ENCODE measurements at places on chromosomes 12 and 14.

DNA sequence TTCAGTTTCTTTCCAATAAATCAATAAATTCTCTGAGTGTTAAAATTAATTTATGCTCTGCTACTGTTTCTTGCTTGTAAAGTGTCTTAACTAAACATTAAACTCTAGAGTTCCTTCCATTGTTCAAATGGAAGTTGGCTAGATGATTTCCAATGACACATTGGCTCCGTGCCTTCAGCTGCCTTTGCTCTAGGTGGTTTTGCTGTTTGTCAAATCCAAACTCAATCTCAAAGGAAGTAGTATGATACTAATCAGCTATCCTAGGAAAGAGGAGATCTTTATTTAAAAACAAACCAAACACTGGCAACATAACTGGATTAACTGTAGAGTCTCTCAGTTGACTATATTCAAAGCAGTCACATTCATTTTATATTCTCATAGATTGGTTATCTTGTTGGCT is 356.4 kb downstream of the FOXG1 start:
- no peak for DNase-seq

DNA sequence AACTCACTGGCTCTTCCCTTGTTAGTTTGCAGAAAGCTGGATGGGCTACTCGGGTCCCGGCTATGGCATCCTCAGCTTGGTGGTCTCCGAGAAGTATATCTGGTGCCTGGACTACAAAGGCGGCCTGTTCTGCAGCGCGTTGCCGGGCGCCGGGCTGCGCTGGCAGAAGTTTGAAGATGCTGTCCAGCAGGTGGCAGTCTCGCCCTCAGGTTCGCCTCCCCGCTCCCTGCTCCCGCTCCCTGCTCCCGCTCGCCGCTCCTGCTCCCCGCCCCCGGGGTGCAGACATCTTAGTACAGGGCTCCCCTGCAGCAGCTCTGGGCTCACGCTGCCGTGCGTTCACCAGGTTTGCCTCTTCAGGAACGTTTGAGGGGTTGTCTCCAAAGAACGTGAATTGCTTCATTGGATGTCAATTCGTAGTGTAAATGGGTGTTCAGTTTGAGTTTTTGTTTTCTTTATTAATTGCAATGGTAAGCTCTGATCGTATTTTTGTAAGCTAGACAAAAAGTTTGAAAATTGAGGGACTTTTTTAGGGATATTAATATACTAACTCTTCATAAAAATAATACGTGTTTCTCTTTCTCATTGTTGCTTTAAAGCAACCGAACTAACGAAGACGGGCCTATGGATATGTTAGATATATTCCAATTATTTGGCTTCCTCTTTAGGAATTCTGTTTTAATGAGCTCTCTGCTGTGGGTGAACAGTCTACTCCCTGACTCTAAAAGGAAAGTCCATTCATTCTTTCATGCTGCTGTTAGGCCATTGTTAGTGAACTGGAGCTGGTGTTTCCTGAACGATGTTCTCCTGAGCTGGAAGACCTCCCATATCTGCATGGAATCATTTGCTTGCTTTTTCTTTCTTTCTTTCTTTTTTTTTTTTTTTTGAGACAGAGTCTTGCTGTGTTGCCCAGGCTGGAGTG is 71.3 kb downstream of the ANKRD9 start:
- peak; percentile 70 for DNase-seq

- no peak for DNase-seq
Measured at GRCh38 chr12:130685250-130685787, 30.8 kb downstream of the RIMBP2 start.

DNA sequence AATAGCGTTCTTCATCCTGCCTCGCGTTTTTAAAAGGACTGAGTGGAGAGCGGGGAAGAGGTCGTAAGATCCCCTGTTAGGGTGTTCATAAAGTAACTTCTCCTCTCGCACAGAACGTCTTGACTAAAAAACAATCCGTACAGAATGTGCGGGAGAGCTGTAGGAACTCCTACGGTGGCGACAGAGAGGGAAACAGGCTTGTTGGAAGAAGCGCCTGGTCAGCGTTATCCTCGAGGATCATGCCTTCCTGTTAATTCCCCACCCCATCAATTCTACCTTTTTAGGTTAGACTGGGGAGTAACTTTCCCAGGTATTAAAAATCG is 399 bp upstream of the WASHC4 start:
- DNase-seq = no peak

DNA sequence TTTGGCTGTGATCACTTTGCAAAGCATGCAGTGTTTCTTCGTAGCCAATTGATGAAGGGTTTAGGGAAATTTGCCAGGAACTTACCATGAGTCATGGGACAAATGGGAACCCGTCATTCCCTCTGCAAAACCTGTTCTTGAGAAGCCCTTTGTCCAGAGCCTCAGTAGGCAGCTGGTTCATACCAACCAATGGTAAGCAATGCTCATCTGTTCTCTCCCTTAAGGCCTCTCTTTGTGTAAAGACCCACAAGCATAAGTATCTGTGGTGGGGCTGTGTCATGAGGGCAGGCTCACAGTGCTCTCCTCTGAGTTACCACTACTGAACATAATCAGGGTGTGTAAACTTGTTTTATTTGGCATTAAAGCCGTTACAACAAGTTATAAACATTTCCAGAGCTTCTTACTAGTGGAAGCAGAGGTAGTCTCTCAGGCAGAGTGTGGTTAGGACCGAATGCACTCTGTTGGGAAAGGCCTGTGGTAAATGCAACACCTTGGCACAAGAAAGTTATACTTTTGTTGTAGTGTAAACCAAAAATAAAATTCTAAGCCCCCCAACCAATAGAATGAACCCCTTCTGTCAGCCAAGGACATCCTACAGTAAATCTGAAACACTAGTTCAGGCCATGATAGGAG is 119.8 kb downstream of the SINHCAF start:
- DNase-seq = peak; percentile 85

GRCh38 chr12:56518570-56518969 is 3.0 kb upstream of the RBMS2 start:
- no peak for DNase-seq

GRCh38 chr14:69226178-69226577 is 33.8 kb upstream of the GALNT16 start:
- DNase-seq = no peak

GRCh38 chr14:25349269-25349668 is 299.3 kb upstream of the STXBP6 start:
- peak; percentile 3 for DNase-seq

- DNase-seq = no peak
Measured at GRCh38 chr14:59849411-59850130, 21.0 kb downstream of the RTN1 start.

GRCh38 chr14:90319634-90320541 is 11.9 kb downstream of the NRDE2 start:
- DNase-seq = no peak

DNA sequence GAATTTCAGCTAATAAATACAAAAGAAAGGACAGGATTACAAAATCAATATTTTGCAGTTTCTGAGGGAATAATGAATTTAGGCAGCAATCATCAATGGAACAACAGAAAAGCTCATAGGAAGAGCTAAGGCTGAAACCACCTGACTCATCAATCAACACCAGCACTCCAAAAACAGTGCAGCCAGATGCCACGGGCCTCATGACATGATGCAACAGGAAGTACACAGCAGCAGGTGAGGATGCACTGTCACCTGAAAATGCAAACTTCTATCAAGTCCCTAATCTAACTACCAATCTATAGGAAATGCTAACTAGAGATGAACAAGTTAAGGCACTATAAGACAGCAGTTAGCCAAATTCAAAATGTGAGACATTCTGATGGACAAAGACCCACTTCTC is 21.7 kb downstream of the GNS start:
- no peak for DNase-seq

GRCh38 chr14:60506462-60506984 is 2.4 kb upstream of the SIX6 start:
- DNase-seq = no peak

DNA sequence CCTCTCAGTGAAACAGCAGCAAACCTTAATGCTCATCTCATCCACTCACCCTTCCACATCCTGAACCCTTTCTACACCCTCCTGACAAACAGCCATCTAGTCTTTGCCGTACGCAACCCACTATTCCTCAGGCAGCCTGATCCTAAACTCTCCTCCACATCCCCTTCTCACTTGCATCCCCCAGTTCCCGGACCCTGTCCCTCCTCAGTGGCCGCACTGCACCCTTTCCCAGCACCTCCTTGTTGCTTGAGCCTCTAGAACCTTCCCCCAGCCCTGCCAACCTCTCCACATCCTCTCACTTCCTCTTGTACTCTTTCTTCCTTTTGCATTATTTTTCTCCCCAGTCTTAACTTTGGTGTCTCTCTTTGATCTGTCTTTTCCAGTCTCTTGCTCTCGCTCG is 42.9 kb downstream of the IQSEC3 start:
- no peak for DNase-seq

DNA sequence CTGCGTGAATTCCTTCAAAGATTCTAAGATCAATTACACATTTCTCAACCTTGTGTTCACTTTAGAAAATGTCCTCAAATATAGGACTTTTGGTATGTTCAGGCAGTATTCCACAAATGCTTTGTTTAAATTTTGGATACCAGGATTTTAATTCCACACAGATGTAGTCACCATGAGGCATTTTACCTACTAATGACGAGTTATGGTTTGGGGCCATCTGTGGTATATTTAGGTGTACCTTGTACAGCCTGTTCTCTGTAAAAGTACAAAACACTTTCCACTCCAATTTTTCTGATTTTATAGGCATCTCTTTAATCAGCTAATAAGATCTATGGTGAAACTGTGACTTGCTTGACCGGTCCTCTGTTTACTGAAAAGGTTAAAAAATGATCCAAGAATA is 275.7 kb upstream of the PRICKLE1 start:
- DNase-seq = no peak

DNA sequence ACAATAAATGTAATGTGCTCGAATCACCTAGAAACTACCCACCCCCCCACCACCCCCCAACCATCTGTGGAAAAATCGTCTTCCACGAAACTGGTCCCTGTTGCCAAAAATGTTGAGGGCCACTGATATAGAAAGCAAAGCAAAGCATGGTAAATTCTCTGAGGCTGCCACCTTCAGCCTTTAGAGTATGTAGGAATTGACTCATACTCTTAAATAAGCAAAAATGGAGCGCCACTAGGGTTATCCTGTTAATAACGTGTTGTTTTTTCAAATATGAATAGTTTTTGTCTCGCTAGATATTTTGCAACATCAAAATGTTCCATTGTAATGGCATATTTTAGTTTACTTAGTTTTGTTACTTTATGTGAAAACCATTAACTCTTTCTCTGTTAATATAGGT is 18.2 kb downstream of the DYNC1H1 start:
- DNase-seq = no peak

DNA sequence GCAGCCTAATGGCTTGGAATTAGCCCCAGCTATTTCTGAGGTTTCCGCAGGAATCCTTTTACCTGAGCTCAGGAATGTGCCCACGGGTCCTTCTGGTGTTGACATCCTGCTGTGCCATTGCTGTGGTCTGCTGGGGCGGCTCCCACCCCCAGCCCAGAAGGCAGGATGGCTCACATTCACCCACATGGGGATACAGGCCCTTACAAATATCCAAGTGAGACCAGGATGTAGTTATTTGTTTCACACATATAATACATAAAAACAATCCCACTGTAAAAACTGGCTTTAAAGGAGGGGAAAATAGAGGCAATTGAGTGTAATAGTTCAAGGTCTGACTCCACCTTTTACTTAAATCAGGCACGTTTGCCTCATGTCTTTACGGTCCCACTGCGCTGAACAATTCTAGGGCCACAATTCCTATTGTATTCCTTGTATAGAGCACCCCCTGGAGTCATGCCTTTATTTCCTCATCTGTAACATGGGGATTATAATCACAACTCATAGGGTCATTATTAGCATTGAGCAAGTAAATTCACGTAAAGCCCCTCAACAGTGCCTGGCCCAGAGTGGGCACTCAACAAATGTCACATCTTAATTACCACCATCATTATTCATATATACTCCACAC is 57.2 kb upstream of the FICD start:
- DNase-seq = no peak

DNA sequence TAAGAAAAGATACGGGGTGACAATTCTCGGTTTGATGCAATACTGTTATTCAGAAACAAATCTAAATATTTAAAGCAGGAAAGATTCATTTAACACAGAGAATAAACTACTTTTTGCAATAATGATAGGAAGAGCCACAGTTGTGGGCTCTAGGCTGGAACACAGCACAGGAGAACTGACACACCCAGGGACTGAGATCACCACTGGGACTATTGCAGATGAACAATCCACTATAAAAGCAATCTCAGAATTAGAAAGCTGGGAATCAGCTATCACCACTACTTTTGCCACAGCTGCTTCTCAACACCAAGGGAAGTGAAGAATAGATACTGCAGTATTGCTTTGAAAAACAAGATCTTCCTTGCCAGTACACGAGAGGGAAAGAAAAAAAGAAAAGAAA is 4.1 kb upstream of the PIK3C2G start:
- DNase-seq = no peak

DNA sequence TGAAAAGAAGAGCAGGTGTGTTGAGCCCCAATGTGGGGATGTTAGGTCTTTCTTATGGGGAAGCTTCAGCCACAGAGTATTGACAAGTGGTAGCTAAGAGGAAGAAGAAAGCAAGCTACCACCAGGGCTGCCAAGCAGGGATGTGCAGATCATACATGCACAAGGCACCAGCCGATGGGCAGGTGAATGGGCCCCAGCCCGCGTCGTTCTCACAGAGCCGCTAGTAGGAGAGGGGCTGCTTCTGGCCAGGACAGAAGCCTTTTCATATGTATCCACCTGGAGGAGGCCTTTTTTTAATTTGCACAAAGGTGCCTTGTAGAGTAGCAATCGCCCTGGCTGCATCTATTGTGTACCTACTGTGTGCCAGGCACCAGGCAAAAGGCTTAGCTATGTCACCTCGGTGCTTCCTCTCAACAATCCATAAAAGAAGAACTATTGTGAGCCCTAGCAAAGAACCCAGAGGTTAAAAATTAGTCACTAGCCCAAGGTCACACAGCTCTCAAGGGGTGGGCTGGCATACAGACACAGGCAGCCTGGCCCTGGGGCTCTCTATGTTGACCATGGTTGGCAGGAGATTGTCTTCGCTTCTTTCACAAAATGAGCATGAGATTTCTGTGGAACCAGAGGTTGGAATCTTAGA is 8.2 kb downstream of the NUAK1 start:
- DNase-seq = no peak
